Activated CD4-positive, alpha-beta memory T cell treated with anti-CD3 and anti-CD28 coated beads, Interleukin-2, amount 10 ng/mL, durations not matched to agents 7 days and 5 days (primary cell): ENCODE measurements at places on chromosomes 1 and 21. TPM values are rescaled to one million over a fixed set of nuclear protein-coding genes. Genes with fewer than 3 reads are reported as not detected.

The OR2L5 gene
- not detected for total RNA-seq

The SETDB1 gene
- 51.5 TPM for total RNA-seq

The MTFR1L gene
- total RNA-seq: 36.6 TPM

The KLF18 gene
- not detected for total RNA-seq

The SPRR2A gene
- not detected for total RNA-seq

The EIF3I gene
- 161 TPM for total RNA-seq

- peak overlapping the region; percentile 84 for H3K27ac ChIP-seq
- DNase-seq: peak; percentile 66
- no peak overlapping the region for H3K4me3 ChIP-seq
- no peaks in the 10 kb centered on the region for H3K27me3 ChIP-seq
- peaks cover 63% of the 10 kb centered on the region for H3K36me3 ChIP-seq
Observed at GRCh38 chr1:26838474-26839338, 12.2 kb downstream of the ZDHHC18 start.

GRCh38 chr1:147547065-147547464 lies 5.8 kb downstream of the BCL9 start:
- no peak overlapping the region for H3K4me3 ChIP-seq
- DNase-seq: no peak
- H3K36me3 ChIP-seq: no peaks in the 10 kb centered on the region
- H3K4me1 ChIP-seq: peaks cover 50% of the 10 kb centered on the region

GRCh38 chr1:37169743-37170275 lies 135.5 kb upstream of the GRIK3 start:
- no peak for DNase-seq
- peaks cover 17% of the 10 kb centered on the region for H3K27me3 ChIP-seq
- H3K4me3 ChIP-seq: no peak overlapping the region
- no peaks in the 10 kb centered on the region for H3K36me3 ChIP-seq

GRCh38 chr21:37153935-37154350 lies 80.9 kb downstream of the TTC3 start:
- no peak for DNase-seq
- no peak overlapping the region for H3K4me3 ChIP-seq
- no peaks in the 10 kb centered on the region for H3K27me3 ChIP-seq
- H3K4me1 ChIP-seq: peaks cover 10% of the 10 kb centered on the region

GRCh38 chr21:38913893-38914527 lies 108.3 kb downstream of the ETS2 start:
- H3K4me1 ChIP-seq: no peaks in the 10 kb centered on the region
- H3K27ac ChIP-seq: no peak overlapping the region
- H3K27me3 ChIP-seq: peaks cover 9% of the 10 kb centered on the region
- no peak for DNase-seq

DNA sequence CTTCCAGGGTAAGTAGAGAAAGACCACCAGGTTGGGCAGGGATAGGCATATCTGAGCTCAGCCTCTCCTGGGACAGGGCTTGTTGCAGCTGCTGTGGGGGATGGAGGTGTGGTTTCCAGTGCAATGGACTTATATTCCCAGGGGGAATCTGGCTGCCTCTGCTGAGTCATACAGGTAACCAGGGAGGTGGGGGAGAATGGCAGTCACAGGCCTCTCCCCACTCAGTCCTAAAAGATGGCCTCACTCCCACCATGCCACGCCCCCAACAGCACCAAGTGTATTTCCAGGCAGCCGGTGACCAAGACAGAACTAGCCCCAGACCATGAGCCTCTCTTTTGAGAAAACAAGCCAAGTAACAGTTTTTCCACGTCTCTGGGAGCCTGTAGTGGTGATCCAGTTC lies 1240.7 kb downstream of the BRINP3 start:
- no peaks in the 10 kb centered on the region for H3K27me3 ChIP-seq
- no peak overlapping the region for H3K27ac ChIP-seq
- H3K4me1 ChIP-seq: no peaks in the 10 kb centered on the region
- no peaks in the 10 kb centered on the region for H3K36me3 ChIP-seq
- no peak for DNase-seq

DNA sequence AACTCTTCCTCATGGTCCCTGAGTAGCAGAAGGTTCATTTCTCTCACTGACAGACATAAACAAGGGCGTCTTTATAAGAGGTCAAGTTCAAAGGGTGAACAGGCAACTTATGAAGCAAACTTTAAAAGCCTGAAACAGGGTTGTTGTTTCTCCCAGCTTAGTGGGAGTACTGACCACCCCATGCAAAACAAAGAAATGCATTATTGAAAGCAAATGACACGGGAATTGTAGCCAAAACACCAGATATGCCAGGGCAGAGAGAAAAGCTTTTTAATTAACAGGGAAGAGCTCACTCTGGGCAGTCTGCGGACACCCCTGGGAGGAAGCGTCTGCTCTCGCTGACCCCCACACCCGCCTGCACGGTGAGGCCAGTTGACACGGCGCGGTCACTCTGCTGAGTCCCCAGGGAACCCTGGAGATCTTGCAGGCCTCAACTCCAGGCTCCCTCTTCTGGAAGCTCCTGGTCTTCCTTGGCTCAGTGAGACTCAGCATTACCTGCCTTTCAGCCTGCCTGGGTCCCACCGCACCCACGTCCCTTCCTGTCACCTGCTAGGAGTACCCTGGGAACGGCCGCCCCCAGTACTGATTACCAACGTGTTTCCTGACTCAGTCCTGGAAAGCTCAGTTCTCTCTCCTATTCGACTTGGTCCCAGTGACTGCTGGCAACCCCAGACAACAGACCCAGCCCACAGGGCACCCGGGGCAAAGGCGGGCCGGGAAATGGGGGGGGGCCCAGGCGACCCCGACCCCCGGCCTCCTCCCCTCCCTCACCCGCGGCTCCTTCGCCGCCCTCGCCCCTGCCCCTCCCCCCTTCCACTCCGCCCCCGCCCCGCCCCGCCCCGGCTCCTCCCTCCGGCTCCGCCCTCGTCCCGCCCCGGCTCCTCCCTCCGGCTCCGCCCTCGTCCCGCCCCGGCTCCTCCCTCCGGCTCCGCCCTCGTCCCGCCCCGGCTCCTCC lies 972 bp downstream of the CFAP410 start:
- H3K27ac ChIP-seq: peak overlapping the region; percentile 68
- no peaks in the 10 kb centered on the region for H3K27me3 ChIP-seq
- no peak for DNase-seq
- H3K4me1 ChIP-seq: peaks cover 21% of the 10 kb centered on the region
- no peaks in the 10 kb centered on the region for H3K36me3 ChIP-seq

DNA sequence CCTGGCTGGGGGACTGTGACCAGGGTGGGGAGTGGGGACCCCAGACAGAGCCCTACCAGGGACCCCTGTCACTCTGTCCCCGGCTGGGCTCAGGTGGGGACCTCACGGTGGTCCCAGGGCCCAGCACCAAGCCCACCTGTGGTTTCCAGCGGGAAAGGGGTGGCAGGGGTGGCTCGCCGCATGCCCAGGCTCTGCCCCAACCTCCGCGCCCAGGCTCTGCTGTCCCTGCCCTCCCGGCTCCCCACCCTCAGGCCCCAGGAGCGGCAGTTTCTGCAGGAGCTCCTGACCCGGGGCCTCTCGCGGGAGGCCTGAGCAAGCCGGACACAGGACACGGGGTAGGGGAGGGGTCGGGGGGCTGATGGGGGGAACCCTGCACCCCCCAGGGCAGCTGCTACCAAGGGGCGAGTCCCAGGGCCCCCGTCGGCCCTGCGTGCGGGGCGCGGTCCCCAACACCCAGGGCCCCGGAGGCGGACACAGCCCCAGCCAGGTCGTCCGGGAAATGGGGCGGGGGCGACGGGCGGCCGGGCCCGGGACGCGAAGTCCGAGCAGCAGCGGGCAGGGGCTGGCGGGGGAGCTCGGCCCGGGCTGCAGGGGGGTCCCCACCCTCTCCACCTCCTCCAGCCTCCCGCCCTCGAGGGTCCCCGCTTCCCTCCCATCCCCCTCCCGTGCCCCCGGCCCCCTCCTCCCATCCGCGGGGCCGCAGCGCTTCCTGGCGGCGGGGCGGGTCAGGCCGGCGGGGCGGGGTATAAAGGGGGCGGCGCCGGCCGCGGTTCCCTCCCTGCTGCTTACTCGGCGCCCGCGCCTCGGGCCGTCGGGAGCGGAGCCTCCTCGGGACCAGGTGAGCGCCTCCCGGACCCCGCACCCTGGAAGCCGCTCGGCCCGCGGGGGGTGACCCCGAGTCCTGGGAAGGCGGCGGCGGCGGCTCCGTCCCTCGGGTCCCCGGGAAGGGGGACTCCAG lies at the start of gene COL6A2:
COL6A2 (plus strand) TSS at position 777 of the 958 bp plus-strand sequence.
- no peaks in the 10 kb centered on the region for H3K36me3 ChIP-seq
- H3K4me1 ChIP-seq: peaks cover 3% of the 10 kb centered on the region
- peak; percentile 42 for DNase-seq
- no peak within 1 kb of the TSS for H3K27ac ChIP-seq
- H3K4me3 ChIP-seq: peak within 1 kb of the TSS; percentile 10

- peaks cover 34% of the 10 kb centered on the region for H3K27me3 ChIP-seq
- no peak overlapping the region for H3K4me3 ChIP-seq
- no peaks in the 10 kb centered on the region for H3K36me3 ChIP-seq
- no peak overlapping the region for H3K27ac ChIP-seq
- DNase-seq: no peak
Observed at GRCh38 chr1:20426923-20427322, 59.1 kb downstream of the CAMK2N1 start.
